ENCODE measurements at places on chromosomes 3 and 15.

GRCh38 chr15:73923488-73924164, 2.6 kb upstream of the LOXL1 start:
- no peak for DNase-seq

- peak; percentile 25 for DNase-seq
These were observed 187.5 kb downstream of the NAALADL2 start for GRCh38 chr3:175046601-175047000.

- no peak for DNase-seq
These were observed 381.2 kb upstream of the TBL1XR1 start for GRCh38 chr3:177578488-177578887.

DNA sequence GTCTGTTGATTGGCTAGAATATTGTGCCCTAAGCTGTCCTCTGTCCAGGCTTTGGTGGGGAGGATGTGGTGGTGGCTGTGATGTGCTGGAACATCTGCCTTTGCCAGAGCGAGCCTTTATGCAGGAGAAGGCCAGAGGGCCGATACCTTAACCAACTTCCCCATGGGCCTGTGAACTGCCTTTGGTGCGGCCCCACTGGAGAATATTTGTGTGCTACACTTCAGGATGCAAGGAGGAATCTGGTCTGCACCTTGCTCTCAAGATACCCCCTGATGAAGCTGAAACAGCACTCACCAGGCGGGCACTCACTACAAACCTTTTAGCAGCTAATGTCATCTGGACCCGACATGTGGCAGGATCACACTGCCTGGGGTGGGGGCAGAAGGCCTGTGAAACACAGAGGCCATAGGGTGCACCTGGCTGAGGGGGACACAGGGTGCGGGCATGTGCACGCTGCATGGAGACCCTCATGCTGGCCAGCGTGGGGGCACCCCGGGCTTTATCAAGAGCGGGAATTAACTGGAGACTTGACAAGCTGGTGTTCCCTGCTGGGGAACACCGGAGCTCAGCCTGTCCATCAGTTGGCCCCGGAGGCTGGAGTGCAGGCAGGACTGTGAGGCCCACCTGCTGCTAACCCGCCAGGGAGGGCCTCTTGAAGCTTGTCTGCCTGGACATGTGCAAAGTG, 16.4 kb downstream of the PRR23E start:
- DNase-seq: no peak

DNA sequence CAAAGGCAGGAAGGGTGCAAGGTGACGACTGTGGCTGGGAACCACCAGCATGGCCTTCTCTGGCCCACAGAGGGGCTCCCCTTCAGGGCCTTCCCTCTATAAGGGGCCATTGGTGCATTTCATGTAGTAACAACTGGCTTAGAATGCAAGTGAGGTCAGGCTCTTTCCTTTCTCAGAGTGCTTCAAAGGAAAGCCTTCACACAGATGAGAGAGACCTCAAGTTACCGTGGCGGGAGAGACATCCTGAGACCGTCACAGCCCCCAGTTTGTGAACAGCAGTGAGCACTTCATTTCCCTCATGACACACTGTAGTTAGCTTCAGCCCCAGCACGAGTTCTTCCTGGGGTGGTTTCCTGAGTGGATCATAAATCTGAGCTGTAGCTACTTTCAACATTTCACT, 96.6 kb upstream of the LIMD1 start:
- DNase-seq: no peak

- no peak for DNase-seq
These were observed 1.3 kb upstream of the CPEB1 start for GRCh38 chr15:82648257-82649103.

GRCh38 chr3:29804044-29804443, 523.2 kb downstream of the RBMS3 start:
- no peak for DNase-seq

GRCh38 chr3:190169877-190170276, 49.2 kb upstream of the P3H2 start:
- no peak for DNase-seq

Measured in choroid plexus epithelial cell (primary cell).